Daoy (cell line): ENCODE measurements at places on chromosomes 7 and 10. TPM values are rescaled to one million over a fixed set of nuclear protein-coding genes. Genes with fewer than 3 reads are reported as not detected.
A peak's percentile ranks its signal among the peaks of the same experiment; 100 is the strongest.

DNA sequence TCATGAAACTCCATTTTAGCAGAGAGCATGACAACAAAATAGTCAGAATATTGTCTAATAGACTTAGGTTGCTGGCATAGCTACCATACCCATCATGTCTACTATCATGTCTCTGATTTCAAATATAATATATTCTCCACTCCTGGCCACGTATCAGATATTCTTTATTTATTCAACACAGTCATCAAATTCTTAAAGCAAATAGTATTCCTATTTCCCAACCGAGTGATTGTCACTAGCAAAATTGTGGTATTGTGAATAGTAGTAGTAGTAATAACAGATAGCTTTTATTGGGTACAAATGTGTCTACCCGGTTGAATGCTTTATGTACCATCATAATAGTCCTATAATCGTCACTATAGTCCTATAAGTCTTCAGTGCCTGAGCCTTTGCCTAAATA, 918.6 kb downstream of the KCNMA1 start:
- no peak for DNase-seq

DNA sequence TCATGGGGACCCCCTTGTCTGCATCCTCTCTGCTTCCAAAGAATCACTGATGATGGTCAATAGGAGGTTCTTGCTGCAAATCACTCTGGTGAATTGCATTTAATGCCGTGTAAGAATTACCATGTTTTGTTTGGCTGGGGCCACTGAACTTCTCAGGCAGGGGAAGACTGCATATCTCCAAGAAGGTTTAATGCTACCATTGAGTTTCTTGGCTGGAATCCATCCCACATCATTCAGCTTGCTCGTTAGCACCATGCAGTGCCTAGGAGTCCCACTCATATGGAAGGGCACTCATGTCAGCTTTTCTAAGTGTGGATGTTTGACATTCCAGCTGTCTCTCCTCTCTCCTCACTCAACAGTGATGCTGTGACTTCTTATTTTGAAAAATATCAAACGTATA, 50.2 kb upstream of the BAMBI start:
- DNase-seq, result peak; percentile 35

ARMH3 gene
- total RNA-seq, result 4.6 and 5.1 TPM in 2 replicates

- no peak for DNase-seq
Measured at GRCh38 chr7:14717816-14718215, 184.7 kb downstream of the DGKB start.

DNA sequence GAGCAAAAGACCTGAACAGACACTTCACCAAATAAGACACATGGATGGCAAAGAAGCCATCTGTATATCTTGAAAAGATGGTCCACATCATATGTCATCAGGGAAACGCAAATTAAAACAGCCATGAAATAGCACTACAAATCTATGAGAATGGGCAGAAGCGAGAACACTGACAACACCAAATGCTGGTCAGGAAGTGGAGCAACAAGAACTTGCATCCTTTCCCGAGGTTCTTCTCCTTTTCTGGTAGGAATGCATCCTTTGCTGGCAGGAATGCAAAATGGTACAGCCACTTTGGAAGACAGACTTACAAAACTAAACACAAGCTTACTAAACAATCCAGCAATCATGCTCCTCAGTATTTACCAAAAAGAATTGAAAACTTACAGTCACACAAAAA, 60.0 kb downstream of the PIK3AP1 start:
- DNase-seq, result no peak

DNA sequence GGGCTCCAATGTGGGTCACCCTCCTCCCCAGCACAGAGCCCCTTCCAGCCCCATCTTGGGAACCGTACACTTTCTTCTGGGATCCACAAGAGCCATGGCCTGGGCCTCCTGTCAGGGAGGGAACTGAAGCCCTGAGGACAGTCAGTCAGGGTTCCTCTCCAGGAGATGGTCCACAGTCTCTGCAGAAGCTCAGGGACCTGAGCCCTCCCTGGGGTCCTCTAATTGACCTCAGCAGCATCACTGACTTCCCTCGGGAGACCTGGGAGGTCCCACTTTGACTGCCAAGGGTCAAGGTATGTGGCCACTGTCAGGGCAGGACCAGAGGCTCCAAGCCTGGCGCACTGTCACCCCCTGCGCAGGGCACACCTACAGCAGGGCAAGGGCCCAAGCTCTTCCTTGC, 32.3 kb downstream of the NOD1 start:
- no peak for DNase-seq

GARIN1A gene
- total RNA-seq, result 0.74 and 0.80 TPM in 2 replicates

DNA sequence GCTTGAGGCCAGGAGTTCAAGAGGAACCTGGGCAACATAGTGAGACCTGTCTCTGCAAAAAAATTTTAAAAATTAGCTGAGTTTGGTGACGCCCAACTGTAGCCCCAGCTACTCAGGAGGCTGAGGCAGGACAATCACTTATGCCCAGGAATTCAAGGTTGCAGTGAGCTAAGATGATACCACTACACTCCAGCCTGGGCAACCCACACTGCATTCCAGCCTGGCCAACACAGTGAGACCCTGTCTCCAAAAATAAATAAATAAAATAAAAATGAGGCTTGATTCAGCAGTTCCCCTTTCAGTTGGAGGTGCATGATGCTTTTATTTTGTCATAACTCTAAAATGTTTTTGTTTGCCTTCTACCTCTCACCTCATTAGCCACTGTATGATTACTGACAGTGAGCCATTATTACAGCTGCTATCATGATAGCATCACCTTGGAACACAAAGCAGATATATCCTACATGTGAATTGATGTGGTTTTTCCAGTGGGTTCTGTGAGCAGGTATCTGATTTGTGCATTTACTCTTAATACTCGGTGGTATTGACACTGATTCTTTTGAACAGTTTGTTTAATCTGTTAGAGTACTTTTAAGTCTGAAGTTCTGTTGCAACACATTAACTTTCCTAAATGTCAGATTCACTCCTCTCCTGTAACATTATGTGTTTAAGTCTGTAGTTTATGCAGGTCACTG, 49.1 kb downstream of the ARID5B start:
- no peak for DNase-seq

FGFR2 gene
- 1.6 and 1.9 TPM in 2 replicates for total RNA-seq

DNA sequence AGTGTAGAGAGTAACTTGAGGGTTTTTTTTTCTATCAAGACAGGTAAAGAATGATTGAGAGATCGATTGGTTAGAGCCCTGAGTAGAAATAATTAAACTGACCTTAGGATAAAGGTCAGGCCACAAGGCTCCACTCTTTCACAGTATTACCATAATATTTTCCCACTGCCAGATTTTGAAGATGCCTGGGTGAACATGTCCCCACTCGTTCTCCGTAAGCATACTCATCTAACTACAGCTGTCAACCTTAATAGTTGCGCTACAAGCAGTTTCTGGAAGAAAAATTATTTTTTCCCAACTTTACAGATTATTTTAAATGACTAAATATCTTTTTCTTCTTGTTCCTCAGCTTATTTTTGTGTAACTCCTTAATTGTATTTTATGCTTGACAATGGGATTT, 203.2 kb upstream of the LRGUK start:
- DNase-seq, result no peak

GRCh38 chr10:62831346-62831745, 15.2 kb upstream of the EGR2 start:
- peak; percentile 47 for DNase-seq

GRID2IP gene
- total RNA-seq, result 0.09 TPM in 1 of 2 replicates, not detected in the other

SFXN4 gene
- total RNA-seq, result 14.1 and 27.9 TPM in 2 replicates

STAM gene
- 12.0 and 13.8 TPM in 2 replicates for total RNA-seq

DNA sequence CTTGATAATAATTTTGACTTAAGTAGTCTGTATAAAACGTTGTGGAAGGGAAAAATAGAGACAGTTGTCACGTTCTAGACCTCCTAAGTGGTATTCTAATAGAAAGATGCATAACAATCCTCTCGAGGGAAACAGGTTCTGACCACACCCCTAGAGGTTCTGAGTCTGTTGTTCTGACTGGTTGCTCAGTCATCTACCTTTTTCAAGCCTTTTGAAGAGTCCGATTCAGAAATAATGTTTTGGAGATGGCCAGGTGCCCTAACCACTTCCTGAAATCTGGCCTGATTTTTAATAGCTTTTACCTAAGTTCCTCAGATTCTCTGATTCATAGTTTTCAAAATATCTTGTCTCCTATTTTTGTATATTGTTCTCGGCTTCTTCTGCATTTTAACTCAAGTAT, 175.6 kb downstream of the HDAC9 start:
- no peak for DNase-seq

ADK gene
- 30.5 and 30.7 TPM in 2 replicates for total RNA-seq
